Activated naive CD4-positive, alpha-beta T cell treated with anti-CD3 and anti-CD28 coated beads, Interleukin-2, amount 50 U/mL, for 16 hours (primary cell): ENCODE measurements at places on chromosomes 16 and 17.

GRCh38 chr17:66268247-66268927, 34.0 kb upstream of the PRKCA start:
- no peak for DNase-seq

- no peak for DNase-seq
Measured at GRCh38 chr16:77790009-77790372, 1.6 kb downstream of the VAT1L start.

GRCh38 chr16:57601801-57602478, 26.5 kb upstream of the ADGRG1 start:
- DNase-seq, result peak; percentile 51

DNA sequence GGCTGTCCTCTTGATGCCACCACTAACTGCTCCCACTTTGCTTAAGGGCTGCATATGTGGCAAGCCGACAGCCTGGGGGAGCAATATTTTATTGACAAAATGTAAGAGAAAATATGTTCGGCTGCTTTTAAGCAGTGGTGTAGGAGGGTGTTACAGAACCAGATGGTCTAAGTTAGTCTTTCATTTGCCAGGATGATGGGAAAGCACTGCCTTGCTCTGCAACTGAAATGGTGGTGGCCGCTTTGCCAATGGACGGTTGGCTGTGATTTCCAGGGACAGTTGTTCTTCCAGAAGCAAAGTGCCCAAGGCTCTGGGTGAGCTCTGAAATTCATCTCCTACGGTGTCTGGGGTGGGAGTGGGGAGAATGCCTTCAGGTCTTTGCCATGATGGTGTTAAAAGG, 469.3 kb downstream of the TOX3 start:
- DNase-seq, result no peak

DNA sequence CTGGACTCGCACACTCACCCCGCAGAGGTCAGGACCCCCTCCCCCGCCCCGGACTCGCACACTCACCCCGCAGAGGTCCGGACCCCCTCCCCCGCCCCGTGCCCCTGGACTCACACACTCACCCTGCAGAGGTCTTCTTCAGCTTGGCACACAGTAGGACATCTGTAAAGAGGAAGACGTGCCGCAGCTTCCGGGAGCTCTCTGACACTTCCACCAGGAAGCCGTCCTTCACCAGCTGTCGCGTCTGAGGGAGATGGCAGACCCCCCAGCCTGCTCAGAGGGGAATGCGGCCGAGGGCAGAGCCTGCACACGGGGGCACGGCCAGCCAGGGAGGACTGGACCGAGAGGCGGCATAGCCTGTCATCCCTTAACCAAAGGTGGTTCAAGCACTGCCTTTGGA, 72.9 kb downstream of the TIMM22 start:
- no peak for DNase-seq

- peak; percentile 55 for DNase-seq
Measured at GRCh38 chr16:87392821-87393679, 914 bp downstream of the MAP1LC3B start.

GRCh38 chr16:29824589-29825144, 4.4 kb downstream of the MVP start:
- DNase-seq, result no peak

DNA sequence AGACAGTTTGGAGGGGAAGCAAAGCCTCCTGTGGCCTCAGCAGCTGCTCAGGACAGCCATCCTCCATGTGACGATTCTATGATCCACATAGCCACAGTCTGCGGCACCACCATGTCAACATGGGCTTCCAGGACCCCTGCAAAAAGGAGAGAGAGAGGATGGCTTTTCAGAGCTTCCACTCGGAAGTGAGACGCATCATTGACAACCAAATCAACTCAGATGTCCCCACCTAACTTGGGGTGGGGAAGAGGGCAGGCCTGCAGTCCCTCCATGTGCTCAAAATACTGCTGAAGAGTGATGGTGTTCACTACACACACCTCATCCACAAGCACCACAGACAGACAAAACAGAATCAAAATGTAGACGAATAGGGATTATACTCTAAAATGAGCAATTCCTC, 5.9 kb upstream of the METTL16 start:
- DNase-seq, result no peak

GRCh38 chr16:11205065-11205699, 50.8 kb downstream of the SOCS1 start:
- DNase-seq, result no peak

DNA sequence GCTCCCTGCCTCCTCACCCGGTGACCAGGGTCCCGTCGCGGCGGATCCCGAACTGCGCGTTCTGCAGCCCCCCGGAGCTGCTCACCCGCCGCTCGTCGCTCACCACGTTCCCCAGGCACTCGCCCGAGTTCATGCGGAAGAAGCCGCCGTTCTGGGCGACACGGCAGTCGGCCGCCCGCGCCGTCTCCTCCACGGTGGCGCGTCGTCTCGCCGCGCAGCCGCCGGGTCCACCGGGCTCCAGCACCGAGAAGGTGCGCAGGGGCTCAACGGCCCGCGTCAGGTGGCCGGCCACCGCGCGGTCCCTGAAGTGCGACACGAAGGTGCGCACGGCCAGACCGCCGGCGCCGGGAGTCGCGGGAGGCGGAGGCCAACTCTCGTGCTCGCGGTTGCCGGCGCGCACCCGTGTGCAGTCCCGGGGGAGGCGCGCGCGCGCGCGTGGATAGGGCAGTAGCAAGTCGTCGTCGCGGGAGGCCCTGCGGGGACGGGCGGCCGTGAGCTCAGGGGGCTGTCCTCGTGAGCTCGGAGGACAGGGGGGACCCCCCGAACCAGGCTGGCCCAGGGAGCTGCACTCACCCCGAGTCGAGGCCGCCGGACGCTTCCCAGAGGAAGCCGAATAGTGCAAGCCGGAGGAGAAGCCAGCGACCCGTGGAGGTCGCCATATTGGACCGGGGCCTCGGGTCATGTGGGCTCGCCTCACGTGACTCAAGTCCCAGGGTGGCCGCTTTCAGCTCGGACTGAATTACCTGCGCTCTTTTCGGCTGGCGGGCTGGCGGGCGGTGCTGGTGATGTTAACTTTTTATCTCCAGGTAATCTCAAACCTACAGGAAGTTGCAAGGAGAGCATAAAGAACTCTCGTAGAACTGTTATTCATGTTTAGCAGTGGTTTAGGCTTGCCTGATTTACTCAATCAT, at the start of gene NAGPA:
Gene NAGPA (minus strand): TSS at position 680 of the 911 bp plus-strand sequence. CDS start 21 bp downstream, at position 659.
- peak; percentile 83 for DNase-seq

- DNase-seq, result no peak
Measured at GRCh38 chr16:15714393-15715172, 64.5 kb downstream of the NDE1 start.

DNA sequence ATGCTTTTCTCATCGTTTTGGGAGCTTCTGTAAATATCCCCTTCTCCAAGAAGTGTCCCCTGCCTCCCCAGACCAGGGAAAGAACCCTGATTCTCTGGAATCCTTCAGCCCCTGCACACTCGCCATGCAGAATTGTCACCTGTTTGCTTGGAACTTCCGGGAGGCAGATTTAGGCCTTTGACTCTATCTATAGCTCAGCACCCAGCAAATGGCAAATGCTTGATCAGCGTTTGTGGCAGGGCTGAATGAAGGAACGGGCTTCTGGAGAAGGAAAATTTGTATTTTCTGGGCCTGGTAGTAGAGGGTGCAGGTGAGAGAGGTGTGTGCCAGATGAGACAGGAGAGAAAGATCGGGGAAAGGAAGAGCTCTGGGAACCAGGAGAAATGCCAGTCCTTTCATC, 18.3 kb upstream of the CACNG4 start:
- no peak for DNase-seq

DNA sequence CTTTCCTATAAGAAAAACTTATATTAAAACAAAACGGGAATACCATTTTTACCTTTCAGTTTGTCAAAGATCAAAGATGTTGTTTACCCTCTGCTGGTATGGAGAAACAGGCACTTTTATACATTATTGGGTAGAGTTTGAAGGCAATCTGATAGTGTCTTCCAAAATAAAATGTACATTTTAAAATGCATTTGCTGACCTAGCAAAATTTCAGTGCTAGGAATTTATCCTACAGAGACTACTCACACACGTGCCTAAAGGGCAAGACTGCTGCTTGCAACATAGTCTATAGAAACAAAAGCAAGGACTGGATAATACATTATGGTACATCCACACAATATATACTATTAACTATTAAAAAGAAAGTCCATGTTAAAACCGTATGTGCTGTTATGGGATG, 36.0 kb downstream of the COPRS start:
- DNase-seq, result no peak

DNA sequence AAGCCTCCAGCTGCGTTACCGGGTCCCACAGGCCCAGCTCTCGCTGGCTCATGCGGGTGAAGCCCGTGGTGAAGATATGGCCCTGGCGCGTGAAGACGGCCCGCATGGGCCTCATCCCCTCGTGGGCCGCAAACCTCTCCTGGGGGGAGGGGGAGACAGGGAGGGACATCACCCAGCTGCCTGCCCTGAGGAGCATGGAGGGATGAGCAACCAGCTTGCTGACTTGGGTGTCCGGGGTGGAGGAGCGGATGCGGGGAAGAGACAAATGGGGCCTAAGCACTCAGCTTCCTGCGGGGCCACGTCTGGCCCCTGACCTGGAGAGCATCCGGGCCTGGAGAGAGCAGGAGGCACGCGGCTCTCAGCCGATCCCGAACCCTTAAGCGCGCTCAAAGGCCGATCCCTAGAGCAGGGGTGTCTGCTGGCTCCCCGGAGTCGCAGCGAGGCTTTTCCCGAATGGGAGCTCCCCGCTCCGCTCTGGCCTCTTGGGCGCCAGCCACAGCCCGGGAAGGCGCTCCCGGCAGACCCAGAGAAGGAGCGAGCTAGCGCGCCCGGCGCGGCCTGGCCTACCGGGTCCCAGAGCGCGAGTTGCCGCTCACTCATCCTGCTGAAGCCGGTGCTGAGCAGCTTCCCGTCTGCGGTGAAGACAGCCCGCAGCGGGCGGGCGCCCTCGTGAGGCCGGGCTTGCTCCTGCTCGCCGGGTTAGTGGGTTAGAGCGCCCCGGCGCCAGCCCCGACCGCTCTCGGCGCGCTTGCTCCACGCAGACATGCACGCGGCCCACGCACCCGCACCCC, 5.0 kb downstream of the CORO6 start:
- peak; percentile 90 for DNase-seq

GRCh38 chr16:67993207-67994039, 5.9 kb downstream of the DPEP2 start:
- peak; percentile 83 for DNase-seq

GRCh38 chr16:53378138-53378537, 56.1 kb upstream of the RBL2 start:
- no peak for DNase-seq

- DNase-seq, result peak; percentile 18
Measured at GRCh38 chr17:56297184-56297583, 143.9 kb downstream of the ANKFN1 start.

GRCh38 chr17:8522577-8522976, 86.9 kb downstream of the NDEL1 start:
- no peak for DNase-seq

DNA sequence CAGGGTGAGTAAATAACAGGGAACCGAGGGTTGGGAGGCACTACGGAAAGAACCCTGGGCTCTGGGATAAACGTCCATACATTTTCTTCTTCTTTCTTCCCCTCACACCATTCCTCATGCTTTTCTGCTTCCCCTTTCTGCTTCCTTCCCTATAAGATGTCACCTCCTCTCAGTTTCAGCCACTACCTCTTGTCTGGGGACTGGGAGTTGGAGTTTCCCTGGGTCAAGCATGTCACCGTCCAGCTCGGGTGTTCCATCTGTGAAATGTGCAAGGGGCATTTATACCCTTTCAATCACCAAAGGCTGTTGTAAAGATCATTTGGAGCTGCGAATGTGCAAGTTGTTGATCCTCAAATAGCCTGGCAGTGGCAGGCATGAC, 17.5 kb upstream of the CCL22 start:
- no peak for DNase-seq

DNA sequence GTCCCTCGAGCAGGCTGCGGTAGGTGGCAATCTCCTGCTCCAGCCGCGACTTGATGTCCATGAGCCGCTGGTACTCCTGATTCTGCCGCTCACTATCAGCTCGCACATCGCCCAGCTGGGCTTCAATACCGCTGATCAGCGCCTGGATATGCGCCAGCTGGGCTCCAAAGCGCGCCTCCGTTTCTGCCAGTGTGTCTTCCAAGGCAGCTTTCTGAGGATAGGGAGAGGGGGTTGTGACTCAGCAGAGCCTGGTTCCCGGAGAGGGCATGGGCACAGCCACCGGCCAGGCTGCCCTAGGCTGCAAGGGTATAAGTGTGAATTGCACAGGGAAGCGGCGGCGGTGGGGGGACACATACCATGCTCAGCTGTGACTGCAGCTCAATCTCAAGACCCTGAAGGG, 4.3 kb downstream of the KRT19 start:
- no peak for DNase-seq

GRCh38 chr16:55469821-55470532, 9.0 kb upstream of the MMP2 start:
- DNase-seq, result no peak

- DNase-seq, result no peak
Measured at GRCh38 chr17:68457168-68457538, at the start of gene WIPI1. WIPI1 (minus strand) TSS chr17:68457496; CDS start chr17:68457421, 75 bp downstream.

DNA sequence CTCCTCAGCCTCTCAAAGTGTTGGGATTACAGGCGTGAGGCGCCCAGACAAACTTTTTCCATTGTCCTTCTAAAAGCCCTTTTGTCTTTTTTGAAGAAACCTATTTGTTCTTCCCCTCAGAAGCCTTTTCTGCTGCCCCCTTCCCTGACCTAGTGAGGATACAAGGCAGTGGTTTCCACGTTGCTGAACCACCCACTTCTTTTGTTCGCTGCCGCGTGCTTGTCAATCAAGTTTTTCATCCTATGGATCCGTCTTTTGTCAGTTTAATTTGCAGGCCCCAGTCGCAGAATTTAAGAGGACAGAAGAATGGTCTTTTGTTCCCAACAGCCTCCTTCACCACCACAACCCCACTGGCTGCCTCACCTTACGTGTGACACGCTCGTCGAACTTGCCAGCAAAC, 20.2 kb upstream of the GNG13 start:
- no peak for DNase-seq

GRCh38 chr17:77772899-77773358, 185.6 kb upstream of the TNRC6C start:
- no peak for DNase-seq

DNA sequence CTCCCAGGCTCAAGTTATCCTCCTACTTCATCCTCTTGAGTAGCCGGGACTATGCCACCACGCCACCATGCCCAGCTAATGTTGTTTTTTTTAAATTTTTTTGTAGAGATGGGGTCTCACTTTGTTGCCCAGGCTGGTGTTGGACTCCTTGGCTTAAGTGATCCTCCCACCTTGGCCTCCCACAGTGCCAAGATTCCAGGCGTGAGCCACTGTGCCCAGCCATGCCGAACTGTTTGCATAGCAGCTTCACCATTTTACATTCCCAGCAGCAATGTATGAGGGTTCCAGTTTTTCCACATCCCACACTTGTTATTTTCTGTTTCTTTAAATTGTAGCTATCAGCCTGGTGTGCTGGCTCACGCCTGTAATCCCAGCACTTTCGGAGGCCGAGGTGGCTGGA, 2.2 kb upstream of the CTRB1 start:
- no peak for DNase-seq
